ENCODE measurements at places on chromosomes 5 and 9.

DNA sequence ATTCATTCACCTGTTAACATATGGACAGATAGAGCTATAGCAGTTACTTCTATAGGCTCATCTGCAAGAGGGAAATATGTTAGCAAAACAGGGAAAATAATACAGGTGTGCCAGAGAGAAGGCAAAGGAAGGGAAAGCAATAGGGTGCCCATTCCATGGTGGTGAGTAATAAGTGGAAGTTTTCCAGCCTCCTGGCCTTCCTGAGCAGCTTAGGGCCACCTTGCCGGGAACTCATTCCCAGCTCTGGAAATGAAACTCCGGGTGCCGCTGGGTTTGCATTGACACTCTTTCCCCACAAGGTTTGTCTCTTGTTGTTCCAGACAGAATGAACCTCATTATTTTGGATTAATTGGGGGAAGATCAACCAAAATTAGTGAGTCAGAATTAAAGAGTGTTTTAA, 58.4 kb downstream of the SLC1A3 start:
- no peak for DNase-seq

- DNase-seq: no peak
These were observed 20.7 kb downstream of the OSMR start for GRCh38 chr5:38866362-38867031.

GRCh38 chr5:44183753-44184152, 205.5 kb downstream of the FGF10 start:
- no peak for DNase-seq

DNA sequence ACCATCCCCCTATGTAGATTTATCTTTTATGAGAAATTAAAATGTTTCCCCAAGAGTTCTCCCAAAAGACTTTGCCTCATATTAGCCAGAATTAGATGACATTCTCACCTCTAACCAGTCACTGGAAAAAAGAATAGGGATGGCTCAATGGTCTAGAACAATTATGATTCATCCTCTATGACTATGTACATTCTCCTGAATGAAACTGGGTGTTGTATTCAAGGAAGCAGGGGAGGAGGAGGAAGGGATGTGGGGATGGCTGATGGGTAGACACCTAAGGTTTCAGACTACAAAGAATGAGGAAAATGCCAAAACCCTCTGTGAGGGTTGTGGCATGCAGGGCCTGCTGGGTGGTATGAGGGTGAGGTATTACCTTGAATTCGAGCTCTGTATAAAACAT, 49.5 kb upstream of the BRINP1 start:
- no peak for DNase-seq

DNA sequence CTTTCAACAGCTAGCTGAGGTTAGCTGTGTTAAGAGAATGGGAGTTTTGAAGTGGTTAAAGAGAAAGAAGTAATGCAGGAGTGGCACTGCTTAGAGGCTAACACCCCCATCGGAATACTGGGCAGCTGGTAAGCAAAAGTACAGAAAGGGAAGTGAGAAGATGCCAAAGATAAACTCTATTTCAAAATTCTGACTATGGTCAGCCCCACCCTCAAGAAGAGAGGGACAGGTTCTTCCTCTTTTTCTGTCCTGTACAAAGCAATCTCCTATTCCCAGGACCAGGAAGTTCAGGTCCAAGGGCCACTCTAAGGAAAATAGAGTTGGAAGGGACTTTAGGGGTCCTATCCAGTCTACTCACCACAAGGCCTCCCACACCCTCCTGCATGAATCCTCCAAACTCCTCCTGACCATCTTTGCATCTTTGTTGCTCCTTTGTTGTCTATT, 45.9 kb upstream of the JAK2 start:
- peak; percentile 4 for DNase-seq

- DNase-seq: no peak
These were observed 94.7 kb downstream of the KLHL3 start for GRCh38 chr5:137641148-137641547.

DNA sequence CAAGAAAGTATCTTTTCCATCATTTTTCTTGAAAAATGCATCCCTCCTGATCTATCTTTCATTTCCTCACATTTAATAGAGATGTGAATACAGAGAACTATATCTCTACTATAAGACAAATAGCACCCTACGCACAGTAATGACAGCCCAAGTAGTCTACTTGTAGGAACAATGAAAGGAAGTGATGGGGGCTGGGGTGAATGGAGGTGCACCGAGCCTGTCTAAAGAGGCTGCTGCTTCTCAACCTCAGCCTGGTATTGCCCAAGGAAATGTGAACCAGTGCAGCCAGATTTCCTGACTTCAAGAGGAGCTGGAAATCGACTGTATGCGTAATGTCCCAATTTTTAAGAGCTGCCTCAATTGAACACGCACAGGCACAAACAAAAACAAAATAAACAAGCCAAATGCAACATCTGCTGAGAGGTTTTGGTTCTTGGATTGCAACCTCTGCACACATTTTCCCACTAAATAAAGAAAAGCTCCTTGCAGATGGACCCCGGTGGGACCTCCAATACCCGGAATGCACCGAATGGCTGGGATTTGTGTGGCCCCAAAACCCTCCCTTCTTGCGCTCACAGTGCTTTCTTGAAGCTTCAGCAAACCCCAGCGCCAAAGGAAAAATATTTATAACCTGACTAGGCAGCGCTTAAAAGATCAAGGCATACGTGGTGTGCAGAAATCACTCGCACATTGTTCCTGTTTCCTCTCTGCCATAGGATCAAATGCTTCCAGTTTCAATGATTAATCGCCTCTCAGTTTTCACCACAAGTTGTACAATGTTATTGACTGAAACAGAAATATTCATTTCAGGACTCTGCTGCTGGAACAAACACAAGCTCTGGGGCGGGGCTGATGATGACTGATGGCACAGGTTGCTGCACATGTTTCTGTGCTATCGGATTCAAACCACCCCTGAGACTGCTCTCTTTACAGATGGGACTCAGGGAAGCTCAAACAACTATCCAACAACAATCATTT, 68.3 kb downstream of the KCNIP1 start:
- no peak for DNase-seq

- DNase-seq: no peak
These were observed 27.1 kb upstream of the IL33 start for GRCh38 chr9:6188466-6188865.

GRCh38 chr9:35697486-35697885, 7.8 kb upstream of the TPM2 start:
- DNase-seq: no peak

GRCh38 chr5:52269859-52270258, 517.9 kb upstream of the ITGA1 start:
- no peak for DNase-seq

GRCh38 chr5:31300501-31300900, 107.0 kb downstream of the CDH6 start:
- no peak for DNase-seq

DNA sequence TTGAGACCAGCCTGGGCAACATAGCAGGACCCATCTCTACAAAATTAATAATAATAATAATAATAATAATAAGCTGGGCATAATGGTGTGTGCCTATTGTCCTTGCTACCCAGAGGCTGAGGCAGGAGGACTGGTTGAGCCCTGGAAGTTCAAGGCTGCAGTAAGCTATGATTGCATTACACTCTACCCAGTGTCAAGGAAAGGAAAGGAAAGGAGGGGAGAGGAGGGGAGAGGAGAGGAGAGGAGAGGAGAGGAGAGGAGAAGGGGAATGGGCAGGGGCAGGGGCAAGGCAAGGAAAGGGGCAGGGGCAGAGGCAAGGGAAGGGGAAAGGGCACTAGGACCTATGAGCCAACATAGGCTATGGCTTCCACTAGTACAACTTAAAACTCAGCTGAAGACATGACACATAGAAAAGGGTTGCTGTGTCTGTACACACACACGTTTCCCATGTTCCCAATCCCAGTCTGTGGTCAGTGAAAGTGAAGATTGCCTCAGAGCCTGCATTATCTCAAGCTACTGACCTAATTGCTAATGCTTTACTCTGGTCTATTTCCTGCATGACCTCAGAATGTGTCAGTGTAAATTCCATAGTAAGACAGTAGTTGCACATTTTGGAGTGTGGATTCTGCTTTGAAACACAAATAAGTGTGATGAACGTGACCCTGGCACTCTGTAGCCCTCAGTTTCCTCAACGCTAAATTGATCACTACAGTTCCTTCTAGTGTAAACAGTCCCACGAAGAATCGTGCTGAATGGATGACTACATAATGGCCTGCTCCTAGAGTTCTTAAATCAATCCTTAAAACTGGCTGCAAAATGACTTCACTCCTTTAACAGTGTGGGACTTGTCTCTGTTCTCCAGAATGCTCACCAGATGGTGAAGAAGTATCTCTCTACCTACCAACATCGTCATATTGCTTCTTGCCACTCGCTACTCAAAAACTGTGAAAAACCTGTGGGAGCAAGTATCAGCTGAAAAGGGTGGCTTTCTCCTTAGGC, 497.0 kb downstream of the RAB3C start:
- no peak for DNase-seq

- DNase-seq: no peak
These were observed 338.1 kb upstream of the BRINP1 start for GRCh38 chr9:119707228-119707845.

- DNase-seq: no peak
These were observed 3.7 kb upstream of the IRX2 start for GRCh38 chr5:2755076-2755680.

DNA sequence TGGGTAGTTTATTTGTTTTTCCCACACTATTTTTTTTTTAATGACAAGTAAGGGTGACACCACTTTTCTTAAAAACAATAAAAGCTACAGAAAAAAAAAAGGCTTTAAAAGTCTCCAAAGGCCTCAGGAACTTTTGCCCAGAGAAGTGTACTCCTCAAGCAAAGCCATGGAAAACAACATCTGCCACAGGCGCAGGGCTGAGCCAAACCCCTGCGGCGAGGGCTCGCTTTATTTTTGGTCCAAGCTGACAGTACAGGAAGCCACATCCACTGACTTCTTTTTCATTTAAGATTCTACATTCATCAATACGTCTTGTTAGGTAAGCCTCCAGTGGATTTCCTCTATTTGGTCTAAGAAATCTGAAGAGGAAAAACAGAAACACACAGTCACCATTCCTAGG, 51.9 kb upstream of the IFNK start:
- DNase-seq: no peak

DNA sequence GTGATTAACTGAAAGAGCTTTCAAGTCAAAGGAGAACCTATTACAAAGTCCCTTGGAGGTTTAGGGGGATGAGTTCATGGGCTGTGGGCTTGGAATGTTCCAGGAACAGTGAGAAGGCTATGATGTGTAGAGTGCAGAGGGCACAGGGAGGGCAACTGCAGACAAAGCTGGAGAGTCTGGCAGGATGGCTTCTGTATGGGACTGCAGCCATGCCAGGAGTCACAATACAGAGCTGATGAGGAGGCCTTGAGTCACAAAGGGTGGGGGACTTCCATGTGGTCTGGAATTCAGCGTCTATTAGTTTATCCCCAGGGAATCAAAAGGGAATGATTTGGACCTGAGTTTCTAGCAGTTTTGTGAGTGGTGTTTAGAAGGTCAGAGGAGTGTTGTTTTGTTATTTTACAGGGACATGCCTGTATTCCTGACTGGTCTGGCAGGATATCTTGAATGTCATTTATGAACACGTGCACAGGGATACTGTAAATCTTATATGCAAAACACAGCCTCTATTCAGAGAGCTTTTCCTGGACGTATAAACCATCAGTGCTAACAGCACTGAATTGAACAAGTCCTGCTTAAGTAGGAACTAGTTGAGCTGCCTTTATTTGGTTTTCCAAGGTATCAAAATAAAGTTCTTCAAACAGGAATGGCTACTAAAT, 14.3 kb upstream of the TEK start:
- DNase-seq: no peak

DNA sequence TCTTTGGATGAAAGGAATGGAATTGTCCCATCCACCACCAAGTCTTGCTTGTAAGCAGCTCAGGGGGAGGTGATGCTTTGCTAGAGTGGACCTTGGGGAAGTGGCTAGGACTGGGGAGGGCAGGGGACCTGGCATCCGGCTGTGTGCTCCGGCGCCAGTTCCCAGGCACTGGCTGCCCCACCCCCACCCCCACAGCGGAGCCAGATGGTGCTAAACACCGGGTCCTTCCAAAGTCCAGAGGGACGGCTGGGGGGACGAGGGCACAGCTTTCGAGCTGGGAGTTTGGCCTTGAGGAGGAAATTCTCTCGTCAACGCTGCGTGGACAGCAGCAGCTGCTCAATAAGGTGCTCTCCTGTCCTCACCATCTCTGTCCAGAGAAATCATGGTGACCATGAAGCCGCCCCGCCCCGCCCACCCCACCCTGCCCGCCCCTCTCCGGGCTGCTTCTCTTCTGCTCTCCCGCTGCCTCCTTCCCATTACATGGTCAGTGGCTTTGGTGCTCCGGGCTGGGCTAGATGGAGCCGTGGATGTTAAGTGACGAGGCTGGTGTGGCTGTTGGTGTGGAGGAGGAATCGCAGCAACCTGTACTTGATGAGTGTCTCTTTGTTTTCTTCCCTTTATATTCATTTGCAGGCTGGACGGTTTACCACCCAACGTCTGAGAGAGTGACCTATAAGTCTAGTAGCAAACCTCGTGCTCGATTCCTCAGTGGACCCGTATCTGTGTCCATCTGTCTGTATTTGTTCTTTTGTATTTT, 115.7 kb downstream of the WNK2 start:
- no peak for DNase-seq

DNA sequence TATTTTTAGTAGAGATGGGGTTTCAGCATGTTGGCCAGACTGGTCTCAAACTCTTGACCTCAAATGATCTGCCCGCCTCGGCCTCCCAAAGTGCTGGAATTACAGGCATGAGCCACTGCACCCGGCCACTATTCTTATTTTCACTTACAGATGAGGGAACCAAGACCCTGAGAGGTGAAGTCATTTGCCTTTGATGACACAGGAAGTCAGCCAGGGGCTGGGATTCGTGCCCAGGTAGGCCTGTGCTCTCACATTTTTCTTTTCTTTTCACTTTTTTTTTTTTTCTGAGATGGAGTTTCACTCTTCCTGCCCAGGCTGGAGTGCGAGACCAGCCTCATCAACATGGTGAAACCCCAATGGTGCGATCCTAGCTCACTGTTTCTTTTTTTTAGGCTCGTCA, 22.2 kb downstream of the ENG start:
- DNase-seq: peak; percentile 17

GRCh38 chr9:125066839-125067619, 76.3 kb downstream of the SCAI start:
- DNase-seq: no peak

DNA sequence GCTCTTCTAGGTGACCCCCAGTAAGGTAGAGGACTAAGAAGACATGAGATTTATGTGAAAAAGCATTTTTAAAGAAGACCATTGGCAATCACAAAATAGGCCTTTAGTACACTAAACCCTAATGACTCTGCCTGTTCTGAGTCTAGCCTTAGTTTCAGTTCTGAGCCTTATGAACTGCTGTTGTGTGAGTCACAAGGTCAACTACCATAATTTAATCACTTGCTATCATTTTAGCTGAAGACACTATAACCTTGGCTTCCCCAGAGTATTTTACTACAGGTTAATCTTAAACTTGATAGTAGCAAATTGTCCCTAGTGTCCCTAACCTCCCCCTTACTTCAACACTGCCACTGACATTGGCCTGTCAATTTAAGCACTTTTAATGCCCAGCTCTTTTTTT, 34.4 kb downstream of the APC start:
- no peak for DNase-seq

DNA sequence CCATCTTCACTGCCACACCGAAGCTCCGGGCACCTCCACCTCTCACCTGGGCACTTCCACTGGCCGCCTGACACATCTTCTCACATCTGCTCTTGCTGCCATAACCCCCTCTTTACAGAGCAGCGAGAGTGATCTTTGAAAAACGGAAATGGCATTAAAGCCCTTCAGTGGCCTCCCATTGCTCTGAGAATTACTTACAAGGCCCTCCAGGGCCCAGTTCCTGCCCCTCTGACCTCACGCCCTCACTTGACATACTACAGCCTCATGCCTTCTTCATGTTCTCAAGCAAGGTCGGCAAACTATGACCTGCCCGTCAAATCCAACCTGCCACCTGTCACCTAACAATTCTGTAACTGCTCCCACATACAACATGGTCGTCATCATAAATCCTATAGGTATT, 187.3 kb downstream of the NR3C1 start:
- DNase-seq: no peak
